LoVo (cell line): ENCODE measurements at places on chromosomes 4 and X.

GRCh38 chr4:134328741-134329140 lies 127.2 kb upstream of the PABPC4L start:
- no peak for DNase-seq

GRCh38 chr4:84852081-84852480 lies 114.4 kb downstream of the WDFY3 start:
- DNase-seq, result no peak

GRCh38 chr4:47120783-47121182 lies 89.4 kb downstream of the GABRB1 start:
- no peak for DNase-seq

DNA sequence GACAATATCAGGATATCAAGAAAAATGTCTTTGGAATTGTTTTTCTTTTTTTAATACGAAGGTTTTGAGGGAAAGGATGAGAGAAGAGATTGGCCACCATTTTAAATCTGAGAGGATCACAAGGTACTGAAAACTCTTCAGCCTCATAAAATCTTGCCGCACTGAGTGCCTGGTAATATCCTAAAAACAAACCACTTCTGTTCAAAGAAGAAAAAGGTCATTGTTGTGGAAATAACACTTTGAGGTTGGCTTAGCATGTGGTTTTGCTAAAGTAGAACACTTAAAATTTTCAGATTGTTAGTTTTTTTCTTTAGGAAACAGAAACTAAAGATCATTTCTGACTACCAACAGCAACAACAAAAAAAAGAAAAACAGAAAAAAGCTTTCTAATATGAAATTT lies 1.0 kb upstream of the CLDN22 start:
- no peak for DNase-seq

DNA sequence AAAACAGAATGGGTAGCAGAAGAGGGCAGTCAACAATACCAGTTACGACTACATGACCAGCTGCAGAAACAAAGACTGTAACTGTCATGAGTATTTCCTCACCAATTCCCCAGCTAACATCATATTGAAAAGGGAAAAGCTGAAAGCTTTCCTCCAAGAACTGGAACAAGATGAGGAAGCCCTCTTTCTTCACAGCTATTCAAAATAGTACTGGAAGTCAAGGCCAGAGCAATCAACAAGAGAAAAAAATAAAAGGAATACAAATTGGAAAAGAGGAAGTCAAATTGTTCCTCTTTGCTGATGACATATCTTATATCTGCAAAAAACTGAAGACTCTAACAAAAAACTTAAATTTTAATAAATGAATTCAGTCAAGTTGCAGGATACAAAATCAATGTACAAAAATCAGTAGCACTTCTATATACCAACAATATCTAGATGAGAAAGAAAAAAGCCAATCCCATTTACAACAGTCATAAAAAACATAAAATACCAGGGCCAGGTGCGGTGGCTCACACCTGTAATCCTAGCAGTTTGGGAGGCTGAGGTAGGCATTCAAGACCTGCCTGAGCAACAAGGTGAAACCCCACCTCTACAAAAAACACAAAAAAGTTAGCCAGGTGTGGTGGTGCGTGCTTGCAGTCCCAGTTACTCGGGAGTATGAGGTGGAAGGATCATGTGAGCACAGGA lies 125.4 kb downstream of the ATP8A1 start:
- no peak for DNase-seq

GRCh38 chr4:9904976-9905587 lies 116.2 kb downstream of the SLC2A9 start:
- no peak for DNase-seq

- DNase-seq, result no peak
Measured at GRCh38 chrX:16838202-16839066, 31.7 kb downstream of the RBBP7 start.

DNA sequence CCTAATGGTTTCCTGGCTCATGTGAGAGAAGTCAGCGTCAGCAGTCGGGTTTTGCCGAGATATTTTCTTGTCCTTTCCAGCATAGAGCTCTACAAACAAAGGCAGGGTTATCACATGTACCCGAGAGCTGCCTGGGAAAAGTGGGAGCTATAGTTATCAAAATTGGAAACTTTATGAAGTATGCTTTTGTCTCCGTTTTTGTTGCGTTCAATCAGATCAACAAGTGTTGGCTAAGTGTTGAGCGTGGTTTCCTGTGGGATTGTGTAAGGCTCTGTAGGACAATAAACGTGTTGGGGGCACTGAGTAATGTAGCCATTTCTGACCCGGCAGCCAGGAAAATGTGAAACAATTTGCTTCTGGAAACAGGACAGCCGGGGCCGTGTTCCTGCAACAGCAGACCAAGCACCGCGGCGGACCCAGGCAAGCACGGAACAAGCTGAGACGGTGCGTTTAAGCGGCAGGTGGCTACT lies at the start of gene BMX:
BMX (plus strand) TSS at position 311 of the 470 bp plus-strand sequence. CDS start 7,547 bp downstream, outside the sequence.
- no peak for DNase-seq

DNA sequence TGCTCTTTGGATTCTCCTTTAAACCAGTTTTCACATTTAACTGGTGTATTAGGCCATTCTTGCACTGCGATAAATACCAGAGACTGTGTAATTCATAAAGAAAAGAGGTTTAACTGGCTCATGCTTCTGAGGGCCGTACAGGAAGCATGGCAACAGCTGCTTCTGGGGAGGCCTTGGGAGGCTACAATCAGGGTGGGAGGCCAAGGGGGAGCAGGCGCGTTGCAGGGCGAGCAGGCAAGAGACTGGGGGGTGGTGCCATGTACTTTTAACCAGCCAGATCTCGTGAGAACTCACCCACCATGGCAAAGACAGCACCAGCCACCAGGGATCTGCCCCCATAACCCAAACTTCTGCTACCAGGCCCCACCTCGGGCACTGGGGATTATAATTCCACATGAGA lies 38.1 kb downstream of the RNF212 start:
- no peak for DNase-seq

GRCh38 chrX:21779095-21779494 lies 21.2 kb upstream of the SMPX start:
- no peak for DNase-seq

- no peak for DNase-seq
Measured at GRCh38 chr4:10272511-10272910, 155.9 kb upstream of the WDR1 start.

GRCh38 chr4:36349938-36350549 lies 68.6 kb downstream of the DTHD1 start:
- no peak for DNase-seq

- DNase-seq, result no peak
Measured at GRCh38 chrX:95919605-95920004, 765.0 kb upstream of the DIAPH2 start.

DNA sequence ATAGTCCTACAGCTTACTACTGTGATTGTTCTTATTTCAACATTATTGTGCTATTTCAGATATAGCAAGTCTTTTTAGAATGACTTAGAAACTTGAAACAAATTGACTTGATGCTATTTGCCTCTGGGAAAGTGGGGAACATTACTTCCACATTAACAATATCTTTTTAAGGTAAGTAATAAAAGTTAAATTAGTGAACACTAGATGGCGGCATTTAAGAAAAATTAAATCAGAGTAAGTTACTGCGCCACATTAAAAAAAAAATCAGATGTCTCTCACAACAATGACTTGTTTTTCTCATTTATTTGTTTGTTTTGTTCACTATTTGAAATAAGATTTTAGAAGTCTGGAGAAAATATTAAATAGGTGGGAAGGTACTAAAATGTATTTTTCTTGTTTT lies 1026.9 kb upstream of the SLIT2 start:
- DNase-seq, result peak; percentile 30

DNA sequence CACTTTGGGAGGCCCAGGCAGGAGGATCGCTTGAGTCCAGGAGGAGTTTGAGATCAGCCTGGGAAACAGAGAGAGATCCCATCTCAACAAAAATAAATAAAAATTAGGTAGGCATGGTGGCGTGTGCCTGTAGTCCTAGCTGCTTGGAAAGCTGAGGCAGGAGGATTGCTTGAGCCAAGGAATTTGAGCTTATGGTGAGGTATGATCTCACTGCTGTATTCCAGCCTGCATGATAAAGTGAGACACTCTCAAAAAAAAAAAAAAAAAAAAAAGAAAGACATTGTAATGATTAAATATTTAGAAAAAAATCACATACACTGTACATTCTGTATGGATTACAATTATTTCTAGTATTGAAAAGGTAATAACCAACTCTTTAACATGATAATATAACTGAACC lies 87.1 kb downstream of the SLIT2 start:
- no peak for DNase-seq

DNA sequence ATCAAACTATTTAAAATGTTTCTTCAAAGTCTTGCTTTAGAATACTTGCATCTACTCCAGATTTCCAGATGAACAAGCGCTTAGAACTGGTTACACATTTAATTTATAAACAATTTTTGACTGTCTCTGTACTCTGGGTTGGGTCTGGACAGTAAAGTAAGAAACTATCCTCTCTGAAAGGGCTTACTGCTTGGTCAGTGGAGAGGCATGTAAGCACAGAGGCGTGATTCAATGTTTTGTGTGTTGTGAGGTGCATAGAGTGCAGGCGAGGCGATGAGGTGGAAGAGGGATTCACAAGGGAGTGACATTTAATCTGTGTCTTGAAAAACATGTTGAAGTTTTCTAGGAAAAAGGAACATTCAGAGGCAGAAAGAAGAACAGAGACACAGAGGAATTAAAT lies 231.4 kb downstream of the VEGFC start:
- no peak for DNase-seq

DNA sequence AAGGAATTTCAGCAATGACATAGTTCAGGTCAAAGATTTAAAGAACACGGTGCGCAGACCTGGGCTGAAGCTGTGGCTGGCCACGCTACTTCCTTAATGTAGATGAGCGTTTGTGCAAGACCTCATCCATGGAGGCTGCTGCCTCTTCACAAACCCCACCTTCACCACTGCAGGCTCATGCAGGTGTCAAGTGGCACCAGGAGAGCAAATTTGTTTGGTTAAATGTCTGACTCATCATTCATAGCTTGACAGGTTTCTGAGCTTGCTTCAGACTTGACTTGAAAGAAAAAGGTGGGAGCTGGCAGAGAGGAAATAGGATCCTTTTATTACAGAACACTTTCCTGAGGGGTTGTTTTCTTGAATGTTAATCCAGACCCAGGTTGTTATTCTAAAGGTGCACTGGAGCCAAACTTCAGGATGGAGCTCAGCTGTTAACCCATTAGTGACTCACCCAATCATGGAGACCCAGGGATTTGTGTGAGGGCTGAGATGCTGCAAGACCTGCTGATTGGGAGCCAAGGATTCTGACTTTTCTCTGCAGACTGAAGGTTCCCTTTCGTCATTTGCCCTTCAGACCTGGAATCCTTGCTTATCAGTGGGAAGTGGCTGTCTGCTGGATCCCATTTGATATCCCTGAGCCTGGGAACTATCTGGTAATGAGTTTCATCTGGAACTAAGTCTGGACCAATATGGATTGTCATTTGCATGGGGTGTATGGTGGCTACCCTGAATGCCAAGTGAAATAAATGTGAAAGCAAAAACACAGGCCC lies 315.3 kb downstream of the PTTG2 start:
- peak; percentile 78 for DNase-seq

GRCh38 chrX:45630078-45630477 lies 429.4 kb upstream of the DIPK2B start:
- no peak for DNase-seq

- DNase-seq, result no peak
Measured at GRCh38 chrX:116357329-116357728, 79.1 kb upstream of the SLC6A14 start.

- DNase-seq, result no peak
Measured at GRCh38 chr4:104826171-104826570, 320.5 kb upstream of the TET2 start.

DNA sequence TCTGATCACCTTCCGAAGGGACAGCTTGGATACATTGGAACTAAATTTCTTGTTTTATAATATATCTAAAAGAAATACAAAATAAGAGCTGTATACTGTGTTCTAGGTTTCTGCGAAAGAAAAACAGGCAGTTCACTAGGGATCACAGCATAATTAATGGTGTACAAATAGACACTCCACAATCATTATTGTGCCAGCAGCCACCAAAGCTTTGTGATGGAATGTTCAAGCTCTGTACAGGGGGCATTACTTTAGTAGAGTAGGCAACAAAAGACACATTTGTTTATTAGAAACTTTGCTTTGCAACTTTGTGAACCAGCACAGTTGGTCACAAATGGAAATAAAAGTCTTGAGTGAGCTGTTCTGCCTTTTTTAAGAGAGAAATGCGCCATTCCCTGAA lies 49.3 kb downstream of the SGMS2 start:
- DNase-seq, result no peak

- DNase-seq, result no peak
Measured at GRCh38 chr4:76211769-76212708, 1.6 kb downstream of the SCARB2 start.

DNA sequence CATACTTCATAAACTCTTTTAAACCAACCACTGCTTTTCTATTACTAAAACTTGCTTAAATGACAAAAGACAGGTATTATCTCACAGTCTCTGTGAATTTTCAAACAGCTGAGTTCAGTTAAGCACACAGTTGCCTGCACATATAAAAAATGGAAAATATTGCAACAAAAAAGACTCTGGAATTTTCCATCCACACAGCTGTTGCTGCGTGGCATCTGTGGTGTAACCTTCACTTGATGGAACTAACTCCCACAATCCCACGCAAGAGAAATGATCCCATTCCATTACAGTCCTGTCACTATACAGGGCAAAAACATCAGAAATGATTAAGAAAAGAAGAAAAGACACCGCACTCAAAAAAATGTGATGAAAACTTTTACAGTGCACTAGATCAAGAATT lies 149.8 kb upstream of the TBL1X start:
- DNase-seq, result no peak

DNA sequence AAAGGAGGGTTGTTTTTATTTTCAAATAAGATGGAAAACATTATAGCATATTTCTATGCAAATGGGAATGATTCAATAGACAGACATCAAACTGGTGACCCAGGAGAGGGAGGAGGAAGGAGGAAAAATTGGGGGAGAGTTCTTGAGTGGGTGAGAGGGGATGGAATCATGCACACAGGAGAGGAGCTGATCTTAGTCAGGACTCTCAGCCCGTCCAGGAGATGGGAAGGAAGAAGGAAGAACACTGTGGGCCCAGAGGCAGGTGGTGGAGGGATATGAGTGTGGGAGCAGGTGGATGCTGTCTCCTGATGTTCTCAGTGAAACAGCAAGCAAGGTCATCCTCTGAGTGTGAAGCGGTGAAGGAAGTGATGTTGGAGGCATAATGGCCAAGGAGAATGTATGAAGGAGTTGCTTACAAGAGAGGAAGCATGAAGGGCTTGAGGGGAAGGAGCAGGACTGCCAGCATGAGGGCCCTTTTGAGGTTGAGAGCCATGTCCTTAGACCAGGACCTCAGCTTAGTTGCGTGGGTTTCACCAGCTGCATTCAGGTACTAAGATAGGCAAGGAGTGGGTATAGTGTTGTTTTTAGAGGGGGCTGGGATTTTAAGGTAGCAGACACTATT lies 161.7 kb upstream of the NAP1L5 start:
- no peak for DNase-seq

DNA sequence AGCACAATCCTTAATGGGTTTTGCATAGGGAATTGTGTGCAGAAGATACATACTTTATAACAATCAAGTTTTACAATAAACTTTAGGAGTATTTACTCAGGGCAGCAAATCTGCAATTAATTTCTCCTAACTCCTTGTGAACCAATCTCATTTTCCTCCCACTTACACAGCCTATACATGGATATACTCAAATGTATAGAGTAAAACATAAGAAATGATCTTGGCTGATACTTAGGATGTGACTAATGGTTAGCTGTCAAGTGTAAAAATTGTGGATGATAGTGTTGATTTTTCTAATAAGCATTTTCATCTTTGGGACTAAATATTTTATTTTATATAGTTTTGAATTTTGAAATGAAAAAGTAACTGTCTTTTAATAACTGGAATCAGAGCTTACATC lies 759.6 kb downstream of the GRID2 start:
- no peak for DNase-seq
